ENCODE measurements at places on chromosomes 5 and 9.
A peak's percentile ranks its signal among the peaks of the same experiment; 100 is the strongest.

GRCh38 chr5:71949772-71950171, 157.5 kb upstream of the MAP1B start:
- no peak for DNase-seq

- no peak for DNase-seq
These were observed 3.1 kb downstream of the CETN3 start for GRCh38 chr5:90406466-90406865.

GRCh38 chr9:79581794-79582193, 10.0 kb downstream of the TLE4 start:
- DNase-seq = no peak

GRCh38 chr5:40960037-40960436, 50.7 kb downstream of the C7 start:
- no peak for DNase-seq

DNA sequence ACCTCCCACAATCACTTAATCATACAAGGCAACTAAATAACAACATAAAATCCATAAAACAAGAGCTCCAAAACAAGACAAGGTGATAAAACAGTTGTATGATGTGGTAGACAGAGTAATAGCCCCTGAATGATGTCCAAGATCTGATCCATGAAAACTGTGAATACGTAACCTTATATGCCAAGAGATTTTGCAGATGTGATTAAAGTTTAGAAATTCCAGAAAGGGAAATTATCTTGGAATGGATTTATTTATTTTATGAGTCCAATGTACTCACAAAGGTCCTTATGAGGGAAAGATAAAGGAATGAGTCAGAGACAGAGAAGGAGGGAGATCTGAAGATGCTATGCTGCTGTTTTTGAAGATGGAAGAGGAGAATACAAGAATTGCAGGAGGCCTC, 1775.7 kb upstream of the C9orf72 start:
- no peak for DNase-seq

DNA sequence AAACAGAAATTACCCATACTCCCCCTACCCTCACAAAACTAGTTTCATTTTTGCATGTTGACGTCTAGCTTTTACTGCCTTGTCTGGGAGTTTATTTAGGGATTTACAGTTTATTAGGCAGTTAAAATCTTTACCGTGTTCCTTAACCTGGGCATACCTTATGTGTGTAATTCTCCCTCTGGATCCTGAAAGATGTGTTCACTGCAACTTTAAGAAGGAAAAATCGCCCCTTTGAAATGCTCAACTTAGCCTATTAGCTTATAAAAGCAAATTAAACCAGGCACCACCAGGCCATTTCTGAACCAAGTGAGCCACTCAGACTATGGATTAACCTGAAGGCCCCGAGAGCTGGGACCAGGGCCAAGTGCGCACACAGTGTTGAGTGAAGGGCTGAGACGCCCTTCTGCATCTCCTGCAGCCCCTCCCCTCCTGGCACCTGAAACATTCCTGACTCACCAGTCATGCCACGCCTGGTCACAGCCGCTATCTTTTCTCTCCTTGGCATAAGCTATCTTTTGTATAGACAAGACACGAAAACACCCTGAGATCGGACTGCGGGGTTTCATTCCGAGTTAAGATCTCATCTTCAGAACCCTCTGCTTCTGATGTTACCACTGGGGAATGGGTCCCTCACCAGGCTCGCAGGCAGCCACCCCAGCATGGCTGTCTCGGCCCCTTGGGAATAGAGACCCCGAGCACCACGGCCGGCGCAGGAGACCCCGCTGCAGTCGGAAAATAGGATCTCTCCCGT, 111.9 kb downstream of the ROR2 start:
- no peak for DNase-seq

DNA sequence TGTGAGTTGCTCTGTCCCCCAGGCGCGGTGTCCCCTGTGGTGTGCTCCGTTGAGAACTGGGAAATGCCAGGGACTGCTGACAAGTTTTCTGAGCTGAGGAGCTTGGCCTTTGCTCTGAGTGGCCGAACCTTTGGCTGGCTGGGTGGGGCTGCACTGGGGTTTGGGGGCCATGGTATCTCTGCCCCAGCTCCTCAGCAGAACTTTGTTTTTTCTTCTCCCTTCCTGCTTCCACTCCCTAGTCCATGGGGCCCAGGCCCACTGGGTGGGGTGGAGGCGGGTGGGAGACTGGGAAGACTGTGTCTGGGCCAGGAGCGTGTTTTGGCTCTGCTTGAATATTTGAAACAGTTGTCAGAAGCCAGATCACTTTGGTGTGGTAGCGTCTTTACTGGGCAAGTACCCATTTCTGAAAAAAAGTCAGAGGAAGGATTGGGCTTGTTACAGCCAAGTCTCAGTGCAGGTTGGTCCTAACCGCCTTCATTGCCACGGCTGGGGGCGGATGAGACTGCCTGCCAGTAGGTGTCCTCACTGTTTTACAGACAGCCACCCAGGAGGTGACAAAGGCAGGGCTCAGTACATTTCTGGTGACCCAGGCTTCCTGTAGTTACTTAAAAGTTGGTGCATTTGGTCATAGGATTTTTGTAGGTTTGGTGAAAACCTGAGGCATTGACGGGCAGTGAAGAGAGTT, 92.7 kb downstream of the DAB2IP start:
- DNase-seq = peak; percentile 47

GRCh38 chr5:14147210-14147609, 4.1 kb downstream of the TRIO start:
- DNase-seq = no peak

DNA sequence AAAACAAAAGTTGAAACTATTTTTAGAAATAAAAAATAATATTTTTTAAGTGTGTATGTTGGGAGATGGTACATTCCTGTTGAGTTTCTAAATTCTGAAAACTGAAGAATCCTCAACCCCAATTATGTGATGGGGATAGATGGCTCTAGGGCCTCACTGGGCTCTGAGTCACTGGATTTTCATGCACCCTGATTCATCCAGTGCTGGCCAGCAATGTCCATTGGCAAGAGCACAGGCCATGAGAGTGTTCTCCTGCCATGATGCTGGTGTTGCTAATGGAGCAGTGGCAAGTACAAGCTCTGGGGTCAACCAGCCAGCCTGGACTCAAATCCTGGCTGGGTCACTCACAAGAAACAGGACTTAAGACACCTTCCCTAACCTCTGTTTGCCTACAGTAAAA, 23.3 kb downstream of the SMIM23 start:
- no peak for DNase-seq

GRCh38 chr9:111038331-111039230, at the start of gene LPAR1:
Gene LPAR1, minus strand, starts transcription at chr9:111038470. Its CDS starts 66,353 bp downstream, at chr9:110972117.
- DNase-seq = peak; percentile 68

GRCh38 chr9:738209-738915, 103.1 kb upstream of the DMRT1 start:
- DNase-seq = no peak

GRCh38 chr9:120791161-120791560, 2.1 kb downstream of the FBXW2 start:
- DNase-seq = no peak

DNA sequence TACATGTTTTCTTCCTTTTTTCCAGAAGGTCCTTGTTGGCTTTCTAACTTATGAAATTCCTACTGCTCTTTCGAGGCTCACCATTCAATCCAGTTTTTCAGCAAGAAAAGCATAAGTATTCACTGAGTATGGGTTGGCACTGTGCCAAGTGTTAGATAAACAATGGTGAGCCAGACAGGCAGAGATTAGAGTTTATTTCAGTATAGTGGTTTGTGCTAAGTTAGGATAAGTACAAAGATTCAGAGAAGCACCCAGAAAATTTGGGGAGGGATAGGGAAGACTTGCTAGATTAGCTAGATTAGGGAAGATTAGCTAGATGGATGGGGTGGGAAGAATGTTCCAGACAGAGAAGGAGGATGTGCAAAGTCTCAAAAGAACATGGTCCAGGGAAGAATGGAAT, 122.9 kb downstream of the OXCT1 start:
- DNase-seq = no peak

DNA sequence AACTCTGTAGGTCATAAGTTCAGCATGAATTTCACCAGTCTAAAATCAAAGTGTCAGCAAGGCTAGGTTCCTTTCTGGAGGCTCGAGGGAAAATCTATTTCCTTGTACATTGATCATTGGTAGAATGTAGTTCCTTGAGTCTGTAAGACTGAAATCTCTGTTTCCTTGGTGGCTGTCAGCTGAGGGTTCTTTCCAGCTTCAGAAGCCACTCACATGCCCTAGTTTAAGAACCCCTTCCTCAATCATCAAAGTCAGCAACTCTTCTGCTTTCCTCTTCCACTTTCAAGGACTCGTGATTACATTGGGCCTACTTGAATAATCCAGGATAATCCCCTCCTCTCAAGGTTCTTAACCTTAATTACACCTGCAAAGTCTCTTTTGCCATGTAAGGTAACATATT, 4.9 kb upstream of the SCAMP1 start:
- no peak for DNase-seq

- DNase-seq = no peak
These were observed 404.1 kb downstream of the DMRT2 start for GRCh38 chr9:1454211-1454610.

- DNase-seq = no peak
These were observed 8.8 kb downstream of the FGF18 start for GRCh38 chr5:171428168-171428696.

DNA sequence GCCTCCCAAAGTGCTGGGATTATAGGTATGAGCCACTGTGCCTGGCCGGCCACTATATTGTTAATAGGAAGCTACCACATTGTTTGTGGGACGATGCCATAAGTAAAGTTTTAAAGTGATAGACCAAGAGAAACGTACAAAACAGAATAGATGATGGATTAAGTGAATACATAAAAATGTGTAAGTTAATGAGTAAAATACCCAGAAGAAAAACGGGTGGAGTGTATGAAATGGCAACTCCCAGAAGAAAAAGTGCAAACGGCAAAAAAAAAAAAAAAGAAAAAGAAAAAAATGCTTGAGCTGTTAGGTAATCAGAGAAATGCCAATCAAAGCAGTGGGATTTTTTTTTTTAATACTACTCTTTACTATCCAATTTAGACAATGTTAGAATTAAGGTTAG, 246.0 kb downstream of the PDZD2 start:
- DNase-seq = no peak

DNA sequence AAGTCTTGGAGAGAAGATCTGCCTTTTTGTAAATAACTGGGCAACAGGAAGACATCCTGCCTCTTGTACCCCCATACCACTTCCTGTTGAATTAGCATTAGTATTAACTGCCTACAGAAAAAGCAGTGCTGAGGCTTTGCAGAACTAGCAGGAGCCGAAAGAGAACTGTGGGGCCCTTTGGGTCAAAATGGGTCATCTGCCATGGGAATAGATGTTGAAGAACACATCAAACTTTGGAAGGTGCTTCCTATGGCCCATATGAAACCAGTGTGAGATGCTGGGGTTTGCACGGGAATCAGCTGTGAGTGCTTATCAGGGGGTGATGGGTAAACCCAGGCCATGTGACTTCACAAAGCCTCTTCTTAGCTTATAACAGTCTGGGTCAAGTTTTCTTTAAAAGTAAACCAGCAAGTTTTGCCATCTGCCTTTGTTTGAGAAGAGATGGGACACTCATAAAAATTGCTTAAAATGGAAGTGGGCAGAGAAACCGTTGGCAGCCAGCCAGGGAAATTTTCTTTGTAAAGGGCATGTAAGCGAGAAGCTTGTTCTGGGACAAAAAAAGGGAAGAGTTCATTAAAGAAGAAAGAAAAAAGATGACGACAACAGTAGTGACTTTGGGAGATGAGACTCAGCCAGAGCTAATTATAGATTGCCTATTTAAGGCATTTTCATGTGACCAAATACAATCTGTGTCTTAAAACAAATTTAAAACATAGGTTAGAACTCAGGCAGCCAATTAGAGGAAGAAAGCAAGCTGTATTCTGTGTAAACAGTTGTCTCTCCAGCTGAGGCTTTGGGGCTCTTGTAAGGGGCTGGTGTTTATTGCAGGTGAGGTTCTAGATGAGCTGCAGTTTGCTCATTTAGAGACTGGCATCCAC, 4.4 kb downstream of the SLC25A25 start:
- no peak for DNase-seq

- peak; percentile 27 for DNase-seq
These were observed 758.5 kb upstream of the CTNND2 start for GRCh38 chr5:12662545-12663314.

DNA sequence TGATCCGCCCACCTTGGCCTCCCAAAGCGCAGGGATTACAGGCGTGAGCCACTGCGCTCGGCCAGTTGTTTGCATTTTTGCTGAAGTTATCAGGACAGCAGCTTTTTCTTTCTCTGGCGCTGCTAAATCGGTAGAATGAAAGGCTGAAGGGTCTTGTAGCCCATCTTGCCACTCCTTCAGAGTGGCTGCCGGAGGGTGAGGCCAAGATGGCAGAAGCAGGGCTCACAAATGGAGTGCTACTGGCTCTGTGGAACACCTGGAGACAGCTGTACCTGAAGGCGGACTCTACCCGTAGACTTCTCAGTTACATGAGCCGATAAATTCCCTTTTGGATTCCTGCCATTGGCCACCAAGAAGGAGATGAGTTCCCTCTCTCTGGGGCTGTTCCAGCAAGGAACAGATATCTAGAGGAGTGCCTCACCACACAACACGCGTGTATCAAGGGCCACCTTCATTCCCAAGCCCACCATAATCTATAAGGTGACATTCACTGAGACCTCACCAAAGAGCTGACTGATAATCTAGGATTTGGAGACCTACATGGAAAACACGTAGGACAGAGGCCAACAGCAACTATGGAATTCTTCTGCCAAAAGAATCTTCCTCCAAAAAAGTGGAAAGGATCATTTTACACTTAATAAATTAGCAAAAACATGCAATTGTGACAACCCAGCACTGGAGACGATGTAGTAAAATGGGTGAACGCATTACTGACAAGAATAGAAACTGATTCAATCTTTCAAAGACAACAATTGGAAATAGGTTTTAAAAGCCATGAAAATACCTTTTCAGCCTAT, 21.8 kb downstream of the STK10 start:
- no peak for DNase-seq

GRCh38 chr9:74443036-74443750, 53.9 kb upstream of the RORB start:
- DNase-seq = no peak

DNA sequence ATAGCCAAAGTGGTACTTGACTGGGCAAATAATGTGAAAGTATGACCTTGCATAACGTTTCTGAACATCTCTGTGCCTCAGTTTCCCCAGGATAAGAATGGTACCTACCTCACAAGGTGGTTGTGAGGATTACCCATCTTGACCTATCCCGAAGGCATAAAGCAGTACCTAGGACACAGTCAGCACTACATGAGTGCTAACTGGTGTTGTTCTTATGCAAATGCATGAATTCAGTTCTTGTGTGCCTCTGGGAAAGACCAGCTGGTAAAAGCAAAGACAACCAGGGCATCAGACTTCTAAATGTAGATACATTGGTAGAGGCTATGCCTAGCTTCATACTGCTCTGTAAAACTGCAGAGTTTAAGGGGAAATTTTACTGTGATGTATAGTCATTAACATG, 21.8 kb upstream of the TMEM252 start:
- DNase-seq = no peak

- no peak for DNase-seq
These were observed 305.5 kb downstream of the ZSWIM6 start for GRCh38 chr5:61637566-61637965.

GRCh38 chr5:59062986-59063683, 480.3 kb downstream of the RAB3C start:
- DNase-seq = no peak

DNA sequence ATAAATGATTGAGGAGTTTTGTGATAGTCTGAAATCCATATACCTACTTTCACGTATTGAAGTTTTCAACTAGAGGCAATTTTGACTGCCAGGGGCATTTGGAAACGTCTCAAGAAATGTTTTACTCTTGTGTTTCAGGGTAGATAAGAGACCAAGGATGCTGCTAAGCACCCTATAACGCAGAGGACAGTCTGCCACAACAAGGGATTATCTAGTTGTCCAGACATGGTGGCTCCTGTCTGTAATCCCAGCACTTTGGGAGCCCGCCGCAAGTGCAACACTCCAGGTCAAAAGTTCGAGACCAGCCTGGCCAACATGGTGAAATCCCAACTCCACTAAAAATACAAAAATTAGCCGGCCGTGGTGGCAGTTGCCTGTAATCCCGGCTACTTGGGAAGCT, 133.7 kb upstream of the CCNG1 start:
- DNase-seq = no peak

Measured in WTC11 (cell line).